ENCODE measurements at places on chromosomes 2 and 18. TPM values are rescaled to one million over a fixed set of nuclear protein-coding genes. Genes with fewer than 3 reads are reported as not detected.

DNA sequence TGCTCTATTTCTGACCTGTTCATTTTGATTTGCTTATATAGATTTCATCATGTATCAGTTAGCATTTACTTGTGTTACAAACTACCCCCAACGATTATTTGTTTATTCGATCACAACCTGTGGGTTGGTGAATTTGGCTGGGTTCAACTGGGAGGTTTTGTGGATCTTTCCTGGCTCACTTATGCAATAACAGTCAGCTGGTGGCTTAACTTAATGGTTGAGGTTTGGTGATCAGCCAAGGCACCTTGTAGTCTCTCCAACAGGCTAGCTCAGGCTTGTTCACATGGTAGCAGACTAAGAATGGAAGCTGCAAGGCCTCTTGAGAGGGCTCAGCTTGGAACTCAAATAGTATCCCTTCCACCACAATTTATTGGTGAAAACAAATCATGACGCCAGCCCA lies 5.4 kb upstream of the PUM2 start:
- no peaks in the 10 kb centered on the region for H3K36me3 ChIP-seq
- H3K4me1 ChIP-seq, result peaks cover 14% of the 10 kb centered on the region
- H3K4me3 ChIP-seq, result no peak overlapping the region
- H3K27me3 ChIP-seq, result no peaks in the 10 kb centered on the region
- no peak for DNase-seq

DNA sequence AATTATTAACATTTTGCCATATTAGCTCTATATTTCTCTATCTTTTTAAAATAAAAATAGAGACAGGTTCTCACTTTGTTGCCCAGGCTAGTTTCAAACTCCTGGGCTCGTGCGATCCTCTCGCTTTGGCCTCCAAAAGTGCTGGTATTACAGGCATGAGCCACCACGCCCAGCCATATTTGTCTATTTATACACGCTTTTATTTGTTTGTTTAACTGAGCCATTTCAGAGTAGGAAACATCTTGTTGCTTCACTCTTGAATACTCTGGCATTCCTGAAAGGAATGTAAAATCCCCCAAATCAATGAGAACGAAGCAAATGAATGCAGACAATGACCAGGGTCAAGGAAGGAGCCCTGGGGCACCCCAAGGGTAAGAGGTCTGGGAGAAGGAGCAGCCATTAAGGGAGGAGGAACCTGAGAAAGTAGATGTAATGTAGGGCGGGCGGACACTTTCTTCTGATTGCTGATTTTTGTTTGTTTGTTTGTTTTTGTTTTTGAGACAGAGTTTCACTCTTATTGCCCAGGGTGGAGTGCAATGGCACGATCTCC lies 31.7 kb upstream of the RAB1A start:
- no peak for DNase-seq
- no peak overlapping the region for H3K27ac ChIP-seq
- H3K36me3 ChIP-seq, result no peaks in the 10 kb centered on the region
- H3K4me1 ChIP-seq, result peaks cover 25% of the 10 kb centered on the region

- H3K4me1 ChIP-seq, result no peaks in the 10 kb centered on the region
- H3K27ac ChIP-seq, result no peak overlapping the region
- no peaks in the 10 kb centered on the region for H3K36me3 ChIP-seq
- H3K4me3 ChIP-seq, result no peak overlapping the region
- DNase-seq, result no peak
Observed at GRCh38 chr2:43845181-43845580, 6.4 kb downstream of the ABCG8 start.

The CPO gene
- 0.25 TPM for total RNA-seq

DNA sequence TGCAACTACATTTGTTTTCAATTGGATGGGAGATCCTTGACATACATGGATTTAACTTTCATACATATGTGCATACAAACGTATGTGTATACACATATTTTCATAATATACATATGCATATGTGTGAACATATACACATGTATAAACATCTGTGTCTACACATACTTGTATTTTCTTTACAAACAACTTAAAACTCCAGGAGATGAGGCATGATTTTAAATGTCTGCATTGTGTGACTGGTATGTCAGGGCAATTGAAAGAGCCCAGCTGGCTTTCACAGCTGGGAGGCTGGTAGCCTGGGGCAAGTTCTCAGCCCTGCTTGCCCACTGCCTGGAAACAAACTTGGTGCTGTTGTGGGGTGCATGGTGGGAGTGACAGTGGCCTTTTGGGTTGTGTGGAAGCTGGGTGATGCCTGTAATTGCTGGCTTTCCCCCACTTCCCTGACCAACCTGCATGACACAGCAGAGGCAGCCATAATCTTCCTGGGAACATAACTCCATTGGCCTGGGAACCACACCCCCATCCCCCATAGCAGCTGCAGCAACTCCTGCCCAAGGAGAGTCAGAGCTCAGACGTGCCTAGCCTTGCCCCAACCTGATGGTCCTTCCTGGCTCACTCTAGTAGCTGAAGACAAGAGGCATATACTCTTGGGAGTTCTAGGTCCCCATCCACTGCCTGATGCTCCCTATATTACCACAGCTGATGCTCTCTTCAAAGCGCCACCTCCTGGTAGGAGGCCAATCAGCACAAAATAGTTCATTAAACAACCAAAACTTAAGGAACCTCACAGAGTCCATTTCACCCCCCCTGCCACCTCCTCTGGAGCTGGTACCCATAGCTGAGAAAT lies 158.3 kb downstream of the CERS6 start:
- H3K4me3 ChIP-seq, result no peak overlapping the region
- no peaks in the 10 kb centered on the region for H3K27me3 ChIP-seq
- no peak for DNase-seq
- peaks cover 19% of the 10 kb centered on the region for H3K4me1 ChIP-seq

DNA sequence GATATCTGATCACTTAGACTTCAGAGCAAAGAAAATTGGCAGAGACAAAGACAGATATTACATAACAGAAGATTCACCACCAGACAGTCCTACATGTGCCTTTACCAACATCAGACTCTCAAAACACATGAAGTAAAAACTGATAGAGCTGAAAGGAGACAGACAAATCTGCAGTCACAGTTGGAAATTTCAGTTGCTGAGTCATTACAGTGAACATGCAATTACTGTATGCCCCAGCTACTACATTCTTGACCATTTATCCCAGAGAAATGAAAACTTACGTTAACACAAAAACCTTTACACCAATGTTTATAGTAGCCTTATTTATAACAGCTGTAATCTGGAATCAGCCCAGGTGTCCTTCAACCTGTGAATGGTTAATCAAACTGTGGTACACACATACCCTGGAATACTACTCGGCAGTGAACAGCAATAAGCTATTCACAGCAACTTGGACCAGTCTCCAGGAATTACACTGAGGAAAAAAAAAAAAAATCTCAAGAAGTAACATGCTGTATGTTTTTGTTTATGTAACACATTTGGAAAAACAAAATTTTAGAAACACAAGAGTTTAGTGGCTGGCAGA lies 7.5 kb upstream of the SCLY start:
- no peak overlapping the region for H3K4me3 ChIP-seq
- H3K27me3 ChIP-seq, result no peaks in the 10 kb centered on the region
- no peaks in the 10 kb centered on the region for H3K36me3 ChIP-seq
- DNase-seq, result no peak
- no peaks in the 10 kb centered on the region for H3K4me1 ChIP-seq
- H3K27ac ChIP-seq, result no peak overlapping the region

- H3K4me3 ChIP-seq, result no peak overlapping the region
- H3K27me3 ChIP-seq, result no peaks in the 10 kb centered on the region
- DNase-seq, result no peak
- H3K27ac ChIP-seq, result no peak overlapping the region
- no peaks in the 10 kb centered on the region for H3K36me3 ChIP-seq
Observed at GRCh38 chr18:43175257-43175656, 59.8 kb upstream of the RIT2 start.

DNA sequence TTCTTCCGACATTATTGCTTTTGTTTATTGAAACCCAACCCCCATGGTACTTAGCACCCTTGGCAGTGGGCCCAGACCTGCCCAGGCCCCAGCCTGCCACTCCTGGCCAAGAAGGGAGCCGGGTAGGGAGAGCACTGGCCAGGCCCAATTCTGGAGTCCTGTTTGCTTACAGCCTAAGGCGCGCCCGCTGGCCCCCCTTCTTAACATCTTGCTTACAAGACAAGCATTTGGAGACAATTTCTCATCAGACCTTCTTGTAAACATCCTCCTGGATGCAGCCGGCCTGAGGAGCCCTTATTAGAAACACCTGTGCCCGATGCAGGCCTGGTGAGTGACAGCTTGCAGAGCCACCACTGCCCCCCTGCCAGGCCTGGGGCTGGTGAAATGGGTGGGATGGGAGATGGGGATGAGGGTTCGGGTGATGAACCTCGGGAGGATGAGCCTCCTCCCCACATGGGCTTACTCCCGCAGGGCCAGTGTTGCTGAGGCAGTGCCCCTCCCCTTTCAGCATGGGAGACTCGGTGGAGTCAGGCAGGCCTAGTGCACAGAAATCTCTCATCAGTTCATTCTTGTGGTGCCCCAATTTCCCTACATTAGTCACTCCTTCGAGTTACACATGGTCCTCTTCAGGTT lies 217.5 kb downstream of the CYP26B1 start:
- H3K27ac ChIP-seq, result no peak overlapping the region
- H3K27me3 ChIP-seq, result peaks cover 20% of the 10 kb centered on the region
- DNase-seq, result no peak
- H3K36me3 ChIP-seq, result no peaks in the 10 kb centered on the region

DNA sequence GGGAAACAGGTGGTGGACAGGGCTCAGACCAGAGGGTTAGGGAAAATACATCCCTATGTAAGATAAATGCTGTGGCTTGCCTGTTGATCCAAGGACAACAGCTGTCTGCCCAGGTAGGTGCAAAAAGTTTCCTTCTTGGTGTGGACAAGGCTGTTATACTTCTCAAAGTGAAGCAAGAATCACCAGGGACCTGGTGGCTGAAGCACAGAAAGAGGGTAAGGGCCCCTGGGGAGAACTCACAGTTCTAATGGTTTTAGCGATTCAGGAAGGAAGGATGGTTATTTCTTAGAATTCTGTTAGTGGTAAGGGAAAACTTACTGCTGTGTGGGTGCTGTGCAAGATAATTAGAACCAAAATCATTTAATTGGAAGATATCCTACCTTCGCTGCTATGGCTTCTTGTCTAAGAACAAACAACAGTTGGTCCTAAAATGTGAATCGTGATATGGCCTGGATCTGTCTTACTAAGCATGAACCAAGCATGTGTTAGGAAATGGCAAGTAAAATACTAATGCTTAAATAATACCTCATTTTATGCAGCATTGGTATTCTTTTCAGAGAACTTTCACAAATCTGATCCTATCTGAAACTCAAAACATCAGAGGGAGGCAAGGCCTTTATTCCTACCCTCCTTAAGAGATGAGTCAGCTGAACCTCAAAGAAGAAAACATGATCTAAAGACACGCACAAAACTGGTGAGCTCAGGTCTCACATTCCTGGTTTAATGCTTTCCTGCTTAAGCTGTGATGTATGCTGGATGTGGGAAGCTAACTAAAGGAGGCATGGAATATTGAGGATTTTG lies 159.2 kb upstream of the THUMPD2 start:
- no peak overlapping the region for H3K27ac ChIP-seq
- no peaks in the 10 kb centered on the region for H3K4me1 ChIP-seq
- no peaks in the 10 kb centered on the region for H3K36me3 ChIP-seq
- no peak for DNase-seq
- no peaks in the 10 kb centered on the region for H3K27me3 ChIP-seq

DNA sequence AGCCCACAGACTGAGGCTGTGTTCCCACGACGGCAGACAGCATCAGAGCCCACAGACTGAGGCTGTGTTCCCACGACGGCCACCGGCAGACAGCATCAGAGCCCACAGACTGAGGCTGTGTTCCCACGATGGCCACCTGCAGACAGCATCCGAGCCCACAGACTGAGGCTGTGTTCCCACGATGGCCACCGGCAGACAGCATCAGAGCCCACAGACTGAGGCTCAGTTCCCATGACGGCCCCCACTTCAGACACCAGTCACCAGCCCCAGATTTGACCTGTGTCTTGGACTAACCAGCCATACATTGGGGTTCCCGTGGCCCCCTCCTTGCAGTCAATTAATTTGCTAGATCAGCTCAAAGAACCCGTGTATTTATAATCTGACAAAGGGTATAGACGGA lies 57.8 kb upstream of the SNTG2 start:
- no peak overlapping the region for H3K4me3 ChIP-seq
- peaks cover 63% of the 10 kb centered on the region for H3K27me3 ChIP-seq
- no peaks in the 10 kb centered on the region for H3K4me1 ChIP-seq

The TFCP2L1 gene
- 0.14 TPM for total RNA-seq

DNA sequence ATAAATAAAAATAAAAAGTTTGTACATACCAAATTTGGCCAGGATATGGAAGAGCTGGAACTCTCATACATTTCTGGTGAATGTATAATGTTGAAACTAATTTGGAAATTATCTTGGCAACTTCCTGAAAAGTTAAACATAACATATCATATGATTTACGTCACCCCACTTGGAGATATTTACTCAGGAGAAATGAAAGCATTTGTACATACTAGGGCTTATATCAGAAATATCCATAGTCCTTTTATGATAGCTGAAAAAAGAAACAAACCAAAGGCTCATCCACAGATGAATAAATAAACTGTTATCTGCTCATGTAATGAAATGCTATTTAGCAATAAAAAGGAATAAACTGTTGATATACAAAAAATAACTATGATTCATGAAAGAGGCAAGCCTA lies 318.2 kb upstream of the NRXN1 start:
- no peak overlapping the region for H3K27ac ChIP-seq
- H3K4me1 ChIP-seq, result no peaks in the 10 kb centered on the region
- no peaks in the 10 kb centered on the region for H3K36me3 ChIP-seq
- H3K4me3 ChIP-seq, result no peak overlapping the region

- no peak for DNase-seq
- no peaks in the 10 kb centered on the region for H3K27me3 ChIP-seq
- no peaks in the 10 kb centered on the region for H3K36me3 ChIP-seq
- H3K4me1 ChIP-seq, result peaks cover 10% of the 10 kb centered on the region
- H3K27ac ChIP-seq, result no peak overlapping the region
- H3K4me3 ChIP-seq, result no peak overlapping the region
Observed at GRCh38 chr2:99980176-99980575, 162.2 kb downstream of the AFF3 start.

GRCh38 chr18:78853341-78853740 lies 126.3 kb upstream of the SALL3 start:
- H3K27me3 ChIP-seq, result peaks cover 24% of the 10 kb centered on the region
- no peaks in the 10 kb centered on the region for H3K4me1 ChIP-seq
- H3K27ac ChIP-seq, result no peak overlapping the region
- DNase-seq, result no peak
- no peaks in the 10 kb centered on the region for H3K36me3 ChIP-seq

DNA sequence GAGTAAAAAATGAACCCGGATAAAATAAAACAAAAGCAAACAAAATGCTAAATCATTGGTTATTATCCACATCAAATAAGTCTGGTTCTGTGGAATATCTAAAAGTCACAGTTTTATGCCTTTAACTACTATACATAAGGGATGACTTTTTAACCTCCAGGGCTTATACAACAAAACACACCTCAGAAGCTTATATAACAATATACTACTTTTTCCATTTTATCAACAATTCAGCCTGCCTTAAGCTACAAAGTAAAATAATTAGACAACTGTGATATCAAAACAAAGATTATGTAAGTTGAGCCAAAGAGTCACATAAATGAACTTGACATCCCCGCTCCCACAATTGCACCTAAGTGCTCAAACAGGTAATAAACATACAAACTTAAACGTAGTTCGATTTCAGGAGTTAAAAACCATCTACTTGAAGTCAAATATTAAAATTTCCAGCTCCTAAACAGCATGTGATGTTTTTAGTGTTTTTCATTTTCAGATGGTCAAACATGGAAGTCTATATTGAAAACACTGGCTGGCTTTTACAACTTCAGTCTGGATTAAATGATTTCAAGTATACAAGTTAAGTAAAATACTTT lies 54.7 kb downstream of the ATIC start:
- no peaks in the 10 kb centered on the region for H3K27me3 ChIP-seq
- H3K36me3 ChIP-seq, result peaks cover 83% of the 10 kb centered on the region
- DNase-seq, result no peak
- H3K4me3 ChIP-seq, result no peak overlapping the region
- no peaks in the 10 kb centered on the region for H3K4me1 ChIP-seq

Data from left ventricle myocardium inferior (tissue), 1 donor.